ENCODE measurements at places on chromosomes 1 and 21.

- DNase-seq: no peak
These were observed 202.6 kb downstream of the SLC45A1 start for GRCh38 chr1:8520483-8520966.

DNA sequence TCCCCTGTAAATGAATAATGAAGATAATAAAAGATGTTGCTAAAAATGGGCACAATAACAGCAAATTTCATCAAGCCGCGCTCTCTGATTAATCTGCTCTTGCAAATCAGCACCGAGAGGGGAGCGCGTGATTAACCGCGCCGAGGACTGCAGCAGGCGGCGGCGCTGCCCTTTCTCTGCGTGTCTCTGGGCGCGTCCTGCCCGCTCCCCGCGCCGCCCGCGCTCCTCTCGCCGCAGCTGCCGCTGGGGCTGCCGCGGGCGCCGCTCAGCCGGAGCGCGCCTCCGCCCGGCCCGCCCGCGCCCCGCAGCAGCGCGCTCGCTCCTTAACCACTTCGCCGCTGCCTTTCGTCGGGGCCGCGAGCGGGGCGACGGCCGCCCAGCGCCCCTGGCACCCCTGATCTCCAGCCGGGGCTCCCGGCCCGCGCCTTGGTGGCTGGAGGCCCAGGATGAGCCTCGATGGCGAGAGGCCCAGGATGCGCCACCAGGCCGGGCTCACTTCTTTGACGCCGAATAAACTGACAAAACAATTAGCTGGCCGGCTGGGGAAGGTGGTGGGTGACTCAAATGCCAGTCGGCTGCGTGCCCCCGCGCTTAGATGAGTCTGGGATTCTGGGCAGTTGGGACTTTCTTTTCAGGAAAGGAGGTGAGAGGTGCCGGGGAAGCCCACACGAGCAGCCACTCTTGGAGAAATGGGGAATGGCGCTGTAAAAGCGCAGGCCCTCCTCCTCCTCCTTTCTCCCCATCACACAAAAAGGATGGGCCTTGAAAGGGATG lies 221.4 kb upstream of the PKN2 start:
- DNase-seq: peak; percentile 11

DNA sequence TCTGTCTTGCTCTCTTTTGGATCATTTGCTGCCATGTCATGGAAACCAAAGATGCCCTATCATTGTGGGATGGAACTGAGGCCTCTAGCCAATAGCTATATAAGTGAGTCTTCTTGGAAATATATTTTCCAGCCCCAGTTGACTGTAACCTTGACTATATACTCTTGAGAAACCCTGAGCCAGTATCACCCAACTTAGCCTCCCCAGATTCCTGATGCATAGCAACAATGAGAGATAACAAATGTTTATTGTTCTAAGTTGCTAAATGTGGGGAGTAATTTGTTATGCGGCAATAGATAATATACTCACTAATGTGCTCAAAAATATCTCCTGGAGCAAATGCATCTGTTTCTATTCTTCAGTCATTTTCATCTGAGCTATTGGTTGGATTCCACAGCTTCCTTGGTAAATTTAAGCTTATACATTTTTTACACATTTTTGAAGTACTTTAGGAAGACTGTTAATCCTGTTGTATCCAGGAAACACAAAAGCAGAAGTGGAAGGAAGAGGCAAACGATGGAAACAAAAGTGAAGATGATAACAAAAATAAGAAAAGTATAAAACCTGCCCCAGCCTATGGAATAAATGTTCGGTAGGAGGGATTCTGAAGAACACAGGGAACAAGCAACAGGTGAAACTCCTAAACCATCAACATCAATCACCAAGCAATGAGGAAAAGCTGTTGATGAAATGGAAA lies 6.3 kb upstream of the SRRM1 start:
- no peak for DNase-seq

GRCh38 chr1:8822373-8823294 lies 5.2 kb upstream of the RERE start:
- DNase-seq: peak; percentile 99

DNA sequence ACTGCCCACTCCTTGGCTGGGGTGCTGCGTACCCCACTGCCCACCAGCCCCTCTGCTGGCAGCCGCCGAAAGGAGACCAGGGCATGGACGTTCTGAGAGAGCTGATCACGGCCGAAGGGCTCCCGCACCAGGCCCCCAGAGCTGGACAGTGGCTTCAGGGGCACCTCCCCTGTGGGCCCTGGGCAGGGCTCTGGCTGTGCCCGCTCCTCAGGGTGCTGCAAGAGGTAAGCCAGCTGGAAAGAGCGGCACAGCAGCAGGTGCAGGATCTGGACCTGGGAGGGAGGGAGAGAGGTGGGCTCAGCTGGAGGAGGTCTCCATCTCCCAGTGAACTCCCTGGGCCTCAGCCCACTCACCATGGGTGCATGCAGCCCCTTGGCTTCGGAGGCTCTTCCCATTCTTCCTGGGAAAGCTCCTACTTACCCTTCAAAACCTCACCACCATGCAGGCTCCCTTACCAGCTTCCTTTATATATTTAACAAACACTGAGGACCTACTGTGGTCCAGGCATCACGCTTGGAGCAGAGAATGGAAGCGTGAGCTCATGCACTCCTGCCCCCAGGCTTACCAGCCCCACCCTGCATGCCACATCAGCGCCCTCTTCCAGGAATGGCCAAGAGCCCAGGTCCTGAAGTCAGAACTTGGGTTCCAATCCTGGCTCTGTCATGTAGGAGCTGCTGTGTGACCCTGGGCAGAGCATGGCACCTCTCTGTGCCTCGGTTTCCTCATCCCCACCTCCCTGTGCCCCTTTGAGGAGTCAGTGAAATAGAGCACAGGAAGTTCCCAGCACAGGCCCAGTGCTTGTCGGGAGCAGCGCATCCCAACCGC lies 6.8 kb upstream of the KIF17 start:
- DNase-seq: no peak

- no peak for DNase-seq
These were observed 30.1 kb downstream of the CDCA8 start for GRCh38 chr1:37722181-37723071.

- DNase-seq: no peak
These were observed 75.3 kb downstream of the HLX start for GRCh38 chr1:220954321-220955075.

GRCh38 chr1:194292966-194293365 lies 1106.6 kb upstream of the B3GALT2 start:
- no peak for DNase-seq

DNA sequence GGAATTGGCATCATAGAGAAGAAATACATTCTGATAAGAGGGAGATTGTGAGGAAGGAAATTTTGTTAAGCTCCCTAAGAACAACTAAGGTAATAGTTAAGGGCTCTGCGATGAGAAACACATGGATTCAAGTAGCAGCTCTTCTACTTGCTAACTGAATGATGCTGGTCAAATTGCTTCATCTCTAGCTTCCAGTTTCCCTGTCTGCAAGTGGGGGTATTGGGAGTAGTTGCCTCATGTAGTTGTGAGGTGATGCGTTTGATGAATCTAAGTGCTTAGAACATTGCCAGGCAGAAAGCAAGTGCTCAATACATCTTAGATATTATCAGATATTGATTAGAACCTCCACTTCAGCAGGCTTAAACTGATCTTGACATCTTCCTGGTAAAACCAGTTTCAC lies 84.8 kb downstream of the CD58 start:
- DNase-seq: no peak

- peak; percentile 8 for DNase-seq
These were observed 1211.6 kb upstream of the ADGRL4 start for GRCh38 chr1:80218112-80218511.

GRCh38 chr1:176847052-176847451 lies 317.5 kb downstream of the ASTN1 start:
- DNase-seq: no peak

DNA sequence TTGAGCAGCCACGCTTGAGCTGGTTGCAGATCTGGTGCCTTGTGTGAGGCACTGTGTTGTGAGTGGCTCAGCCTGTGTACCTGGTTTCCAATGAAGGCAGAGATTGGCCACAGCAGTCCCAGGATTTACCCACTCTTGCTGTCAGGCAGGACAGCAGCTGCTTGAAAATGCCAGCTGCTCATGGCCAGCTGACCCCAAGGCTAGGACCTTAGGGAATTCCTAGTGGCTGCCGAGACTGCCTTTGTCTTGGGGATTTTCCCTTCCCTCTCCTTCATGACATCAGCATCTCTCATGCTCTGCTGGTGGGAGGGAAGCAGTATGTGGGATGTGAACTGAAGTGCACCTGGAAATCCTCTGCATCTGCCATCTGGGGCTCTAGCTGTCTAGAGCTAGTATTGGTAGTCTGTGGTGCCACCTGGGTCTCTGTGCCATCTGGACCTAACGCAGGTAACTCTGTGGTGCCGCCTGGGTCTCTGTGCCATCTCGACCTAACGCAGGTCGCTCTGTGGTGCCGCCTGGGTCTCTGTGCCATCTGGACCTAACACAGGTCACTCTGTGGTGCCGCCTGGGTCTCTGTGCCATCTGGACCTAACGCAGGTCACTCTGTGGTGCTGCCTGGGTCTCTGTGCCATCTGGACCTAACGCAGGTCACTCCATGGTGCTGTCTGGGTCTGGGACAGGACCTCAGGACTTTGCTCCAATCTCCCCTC lies 3.8 kb upstream of the LRRC47 start:
- DNase-seq: no peak

DNA sequence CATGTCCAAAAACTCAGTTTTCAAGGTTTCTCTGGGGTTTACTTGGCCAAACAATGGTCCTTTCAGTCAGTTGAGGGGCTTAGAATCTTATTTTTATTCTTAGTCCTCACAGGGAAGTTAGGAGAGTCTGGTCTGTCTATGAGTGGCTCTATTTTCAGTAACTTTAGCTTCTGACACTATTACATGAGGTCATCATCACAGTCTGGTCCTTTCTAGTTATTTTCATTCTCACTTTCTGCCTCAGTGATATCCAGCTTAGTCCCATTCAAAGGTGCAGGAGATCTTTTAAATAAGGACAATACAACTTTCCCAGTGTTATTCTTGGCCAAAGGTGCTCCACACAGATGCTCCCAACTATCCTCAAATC lies 30.0 kb upstream of the FGGY start:
- DNase-seq: no peak

All from DMS153 (cell line).